Activated naive CD4-positive, alpha-beta T cell (primary cell): ENCODE measurements at places on chromosomes 3 and 15.

- DNase-seq, result no peak
Measured at GRCh38 chr3:178512647-178513046, 23.6 kb upstream of the KCNMB2 start.

GRCh38 chr3:87627316-87627715 is 350.9 kb upstream of the POU1F1 start:
- no peak for DNase-seq

DNA sequence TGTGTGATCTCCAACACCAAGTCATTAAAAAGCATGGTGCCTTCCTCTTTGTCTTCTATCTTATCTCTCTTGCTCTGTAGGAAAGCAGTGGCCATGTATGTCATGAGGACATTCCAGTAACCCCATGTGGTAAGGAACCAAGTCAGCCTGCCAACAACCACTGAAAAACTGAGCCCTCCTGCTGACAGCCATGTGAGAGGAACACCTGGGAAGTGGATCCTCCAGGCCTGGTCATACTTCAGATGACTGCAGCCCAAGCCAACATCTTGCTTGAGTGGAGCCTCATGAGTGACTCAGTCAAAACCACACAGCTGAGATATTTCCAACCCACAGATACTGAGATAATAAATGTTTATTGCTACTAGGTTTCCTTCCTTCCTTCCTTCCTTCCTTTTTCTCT is 597.3 kb downstream of the ZIC1 start:
- no peak for DNase-seq

- no peak for DNase-seq
Measured at GRCh38 chr3:46480491-46481195, 15.9 kb upstream of the LTF start.

DNA sequence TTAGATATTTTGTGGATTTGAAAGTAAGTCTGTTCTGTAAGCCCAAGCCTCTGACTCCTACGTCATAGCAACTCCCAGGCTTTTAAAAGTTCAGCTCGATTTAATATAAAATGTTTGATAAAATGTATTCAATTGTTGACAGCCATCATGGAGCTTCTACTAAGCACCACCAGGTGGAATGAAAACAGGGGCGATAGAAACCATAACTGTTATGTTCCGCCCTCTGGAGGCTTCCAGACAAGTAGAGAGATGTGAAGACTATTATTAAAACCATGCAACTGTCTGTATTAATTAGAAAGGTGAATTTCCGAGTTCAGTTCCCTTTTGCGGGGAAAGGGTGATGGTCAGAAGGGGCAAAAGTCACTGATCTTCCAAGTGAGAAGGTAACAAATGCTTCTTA is 292.2 kb downstream of the NR2F2 start:
- no peak for DNase-seq

DNA sequence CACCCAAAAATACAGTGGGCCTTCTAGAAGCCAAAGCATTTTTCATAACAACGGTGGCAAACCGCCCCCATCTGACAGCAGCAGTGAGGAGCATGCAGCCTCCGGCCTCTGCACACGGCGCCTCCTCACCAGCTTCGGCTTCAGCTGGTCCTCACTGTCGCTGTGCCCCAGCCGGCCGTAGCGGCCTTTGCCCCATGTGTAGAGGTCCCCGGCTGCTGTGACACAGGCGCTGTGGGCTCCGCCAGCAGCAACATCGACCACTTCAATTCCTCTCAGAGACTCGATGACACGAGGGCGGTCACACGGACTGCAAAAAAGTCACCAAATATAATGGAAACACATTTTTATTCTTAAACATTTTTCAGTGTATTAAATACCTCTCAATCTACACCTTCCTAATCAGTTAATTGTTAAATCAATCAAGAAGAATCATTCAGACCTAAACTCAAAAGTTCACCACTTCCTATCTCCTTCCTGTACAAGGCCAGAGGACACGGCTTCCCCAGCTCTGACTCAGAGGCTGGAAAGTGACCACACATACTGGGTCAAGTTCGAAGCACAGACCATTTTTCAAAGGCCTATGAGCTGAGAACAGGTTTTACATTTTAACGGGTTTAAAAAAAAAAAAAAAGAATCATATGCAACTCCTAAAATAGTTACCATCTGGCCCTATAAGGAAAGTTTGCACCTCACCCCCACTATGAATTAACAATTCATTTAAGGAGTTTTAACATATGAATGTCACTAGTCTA is 33.6 kb upstream of the OCA2 start:
- no peak for DNase-seq

DNA sequence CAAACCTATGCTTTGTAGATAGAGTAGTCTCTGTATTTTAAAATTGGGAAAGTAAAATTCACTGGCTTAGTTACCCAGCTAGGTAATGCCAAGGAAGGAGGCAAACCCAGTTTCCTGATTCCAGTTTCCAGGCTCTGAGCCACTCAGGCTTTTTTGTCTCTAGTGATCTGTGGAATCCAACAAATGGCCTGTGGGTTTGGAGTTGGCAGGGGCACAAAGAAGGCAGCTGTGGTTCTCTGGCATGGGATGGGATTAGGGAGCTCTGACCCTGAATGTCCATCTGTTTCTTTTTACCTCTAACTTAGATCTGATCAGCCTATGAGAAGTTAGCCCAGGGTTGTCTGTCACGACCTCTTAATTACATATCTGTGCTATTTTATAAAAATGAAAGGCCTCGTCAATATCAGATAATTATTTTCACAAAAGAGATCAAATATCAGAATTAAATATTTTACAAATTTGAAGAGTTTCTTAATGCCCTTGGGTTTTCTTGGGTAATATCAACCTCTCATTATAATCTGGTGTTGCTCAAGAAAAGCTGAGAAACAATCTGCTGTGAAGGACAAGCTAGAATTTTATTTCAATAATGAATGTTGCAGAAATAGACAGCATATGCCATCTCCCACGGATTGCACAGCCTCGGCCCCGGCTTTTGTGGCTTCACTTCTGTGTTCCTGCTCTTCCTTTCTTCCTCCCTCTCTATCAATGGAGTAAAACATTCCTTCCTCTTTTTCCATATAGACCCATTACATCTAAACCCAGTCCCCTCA is 63.7 kb upstream of the DAZL start:
- DNase-seq, result no peak

DNA sequence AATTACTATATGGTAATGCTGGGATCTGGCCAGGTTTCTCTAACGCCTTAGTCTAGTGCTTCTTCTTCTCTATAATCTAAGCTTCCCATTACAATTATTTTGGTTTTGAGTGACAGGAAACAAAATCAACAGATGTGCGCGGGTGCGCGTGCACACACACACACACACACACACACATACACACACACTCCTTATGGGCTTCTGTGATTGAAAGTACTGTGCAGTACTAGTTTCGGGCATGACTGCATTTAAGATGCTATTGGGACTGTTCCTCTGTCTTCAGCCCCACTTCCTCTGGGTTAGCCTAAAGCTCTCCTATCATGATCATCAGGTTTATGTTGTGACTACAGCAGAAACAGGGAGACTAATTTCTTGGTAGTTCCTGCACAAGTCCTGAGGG is 32.2 kb downstream of the EPHB1 start:
- DNase-seq, result no peak

GRCh38 chr15:77547801-77548588 is 84.7 kb downstream of the LINGO1 start:
- no peak for DNase-seq

DNA sequence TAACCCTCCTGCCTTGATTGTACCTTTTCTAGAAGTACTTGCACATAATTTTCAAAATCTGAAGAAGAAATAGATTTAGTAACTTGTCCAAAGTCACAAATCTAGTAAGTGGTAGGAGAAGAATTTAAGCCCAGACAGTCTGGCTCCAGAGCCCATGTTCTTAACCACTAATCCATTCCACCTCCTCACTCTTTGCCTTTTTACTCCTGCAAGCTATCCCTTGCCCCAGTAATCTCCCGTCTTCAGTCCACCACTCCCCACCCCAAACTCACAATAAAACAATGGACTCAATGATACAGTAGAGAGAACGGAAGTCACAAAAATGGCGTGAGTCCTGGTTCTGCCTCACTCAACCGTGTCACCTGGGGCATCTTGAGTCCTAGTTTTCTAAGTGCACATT is 48.7 kb downstream of the SETMAR start:
- DNase-seq, result no peak

GRCh38 chr3:139107424-139108252 is 62.9 kb upstream of the PRR23C start:
- DNase-seq, result no peak

DNA sequence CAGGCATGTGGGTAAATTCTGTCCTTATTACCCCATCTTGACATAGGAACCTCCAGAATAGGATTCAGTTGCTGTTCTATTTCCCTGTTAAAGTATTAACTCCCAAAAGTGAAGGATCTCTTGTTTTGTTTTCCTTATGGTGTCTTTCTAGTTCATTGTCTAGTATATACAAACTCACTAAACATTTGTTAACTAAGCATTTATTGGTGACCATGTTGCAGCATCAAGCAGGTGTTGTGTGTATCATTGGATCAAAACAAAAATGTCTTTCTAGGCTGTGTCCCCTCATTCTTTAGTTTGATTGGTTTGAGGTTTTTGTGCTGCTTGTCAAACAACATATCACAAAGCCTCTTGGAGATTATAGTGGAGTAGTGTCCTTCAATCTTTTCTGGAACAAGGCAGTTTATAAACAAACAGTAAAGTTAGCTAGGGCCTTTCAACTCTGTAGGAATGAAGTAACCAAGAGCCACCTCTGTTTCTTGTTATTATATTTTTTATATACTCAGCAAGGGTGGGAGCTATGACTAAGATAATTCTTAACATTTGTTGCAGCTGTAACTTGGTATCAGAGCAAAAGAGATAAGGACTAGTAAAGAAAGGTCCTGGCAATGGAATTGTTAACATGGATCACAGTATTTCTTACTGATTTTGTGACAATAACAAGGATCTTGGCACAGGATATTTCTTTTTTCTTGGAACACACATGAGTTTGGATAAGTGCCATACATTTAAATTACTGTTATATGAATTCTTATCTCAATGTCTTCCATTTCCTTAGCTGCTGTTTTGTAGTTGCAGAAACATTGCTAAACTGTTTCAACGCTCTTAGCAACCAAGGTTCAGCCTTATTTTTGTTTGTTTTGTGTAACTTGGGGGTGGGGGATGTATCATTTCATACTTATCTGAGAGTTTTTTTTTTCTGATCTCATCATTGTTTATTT is 49.3 kb downstream of the TMOD3 start:
- no peak for DNase-seq

GRCh38 chr3:102570511-102570910 is 135.7 kb downstream of the ZPLD1 start:
- DNase-seq, result no peak

GRCh38 chr3:109685084-109686079 is 348.0 kb upstream of the DPPA4 start:
- DNase-seq, result no peak

DNA sequence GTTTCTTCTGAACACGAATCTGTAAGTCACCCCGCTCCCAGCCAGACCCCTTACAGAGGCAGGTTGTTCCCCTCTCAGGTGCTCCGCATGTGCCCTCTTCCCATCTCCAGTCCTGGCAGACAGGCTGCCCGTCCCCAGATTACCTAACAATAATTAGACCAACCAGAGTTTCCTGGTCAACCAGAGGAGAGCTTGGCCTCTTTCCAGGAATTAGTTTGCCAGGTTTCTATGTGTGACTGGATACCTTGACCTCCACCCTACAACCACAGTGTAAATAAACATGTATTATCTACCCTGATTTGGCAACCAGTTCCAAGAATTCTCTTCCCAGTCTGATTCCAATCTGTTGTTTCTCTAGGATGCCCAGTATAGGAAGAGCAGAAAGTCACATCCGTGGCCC is 178.0 kb upstream of the UMPS start:
- no peak for DNase-seq

- no peak for DNase-seq
Measured at GRCh38 chr15:58551084-58551763, 119.4 kb downstream of the LIPC start.

GRCh38 chr3:13272831-13273603 is 147.1 kb downstream of the NUP210 start:
- no peak for DNase-seq

DNA sequence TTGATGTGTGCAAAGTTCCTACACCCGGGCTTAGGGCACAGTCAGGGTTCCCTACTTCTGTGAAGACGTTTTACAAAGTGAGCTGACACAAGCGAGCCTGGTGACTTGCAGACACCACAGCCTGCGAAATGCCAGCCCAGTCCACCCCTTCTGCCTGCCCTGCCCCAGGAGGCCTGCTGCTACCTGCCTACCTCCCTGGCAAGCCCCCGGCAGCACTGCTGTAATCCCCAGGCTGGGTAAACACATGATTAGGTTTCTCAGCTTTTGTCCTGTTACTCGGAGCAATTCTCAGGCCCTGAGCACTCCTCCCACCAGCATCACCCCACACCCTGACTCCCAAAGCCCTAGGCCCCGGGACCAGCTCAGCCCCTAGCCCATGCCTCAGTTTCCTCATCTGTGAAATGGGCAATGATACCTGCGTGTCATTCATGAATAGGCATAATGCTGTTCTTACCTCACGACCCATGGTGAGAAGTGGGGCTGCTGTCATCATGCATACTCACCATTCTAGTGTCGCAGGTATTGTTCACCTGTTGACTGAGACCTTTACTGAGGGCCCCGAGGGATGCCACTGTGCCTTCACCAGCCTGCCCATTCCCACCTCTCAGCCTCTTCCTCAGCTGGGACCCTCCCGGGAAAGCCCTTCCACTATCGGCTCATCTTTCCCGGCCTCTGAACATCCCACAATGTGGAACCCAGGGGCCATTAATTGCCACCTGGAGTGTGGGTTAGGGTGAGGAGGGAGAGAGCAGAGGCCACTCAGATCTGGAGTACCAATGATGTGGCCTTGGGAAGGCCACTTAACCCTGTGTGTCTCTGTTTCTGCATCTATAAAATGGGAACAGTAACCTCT is 31.5 kb upstream of the SLC6A6 start:
- DNase-seq, result no peak

DNA sequence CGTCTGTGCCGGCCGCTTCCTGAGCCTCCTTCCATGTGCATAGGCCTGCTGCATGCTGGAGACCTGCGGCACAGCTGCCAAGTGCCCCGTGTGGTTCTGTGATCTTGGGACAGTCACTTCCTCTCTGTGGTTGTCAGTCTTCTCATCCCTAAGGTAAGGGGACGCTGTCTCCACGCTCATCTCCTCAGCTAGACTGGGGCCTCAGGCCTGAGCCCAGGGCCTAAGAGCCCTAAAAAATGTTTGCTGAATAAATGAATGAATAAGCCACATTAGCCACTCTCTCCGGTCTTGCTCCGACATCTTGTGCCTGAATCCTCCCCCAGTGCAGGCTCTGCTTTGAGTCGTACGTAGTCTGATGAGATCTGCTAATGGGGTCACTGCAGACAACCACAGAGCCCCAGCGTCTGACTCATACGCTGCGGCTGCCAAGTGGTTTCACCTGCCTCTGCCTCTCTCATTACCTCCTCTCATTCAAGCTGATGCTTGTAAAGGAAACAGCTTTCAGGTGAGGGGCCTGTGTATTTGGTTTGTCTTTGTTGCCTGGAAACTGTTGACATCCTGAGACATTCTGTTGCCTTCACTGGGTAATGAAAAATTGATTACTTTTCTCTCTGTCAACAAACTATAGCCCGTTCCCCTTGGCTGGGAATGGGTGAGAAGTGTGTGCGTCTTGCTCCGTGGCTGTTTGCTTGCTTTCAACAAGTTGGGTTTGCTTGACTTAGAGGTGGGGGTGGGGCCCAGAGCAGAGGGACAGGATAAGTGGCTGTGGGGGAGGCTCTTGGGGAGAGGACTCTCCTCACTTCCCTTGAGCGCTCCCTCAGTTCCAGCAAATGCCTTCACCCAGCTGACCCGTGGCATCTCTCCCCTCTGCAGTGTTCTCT is 15.9 kb downstream of the RPLP1 start:
- DNase-seq, result peak; percentile 71

- no peak for DNase-seq
Measured at GRCh38 chr3:15368561-15369135, 36.3 kb upstream of the SH3BP5 start.
